ENCODE measurements at places on chromosomes 12 and 14.

GRCh38 chr12:96170328-96170727, 23.8 kb upstream of the ELK3 start:
- no peak for ATAC-seq

GRCh38 chr14:23916446-23916845, 37.1 kb upstream of the DHRS4 start:
- no peak for ATAC-seq

- no peak for ATAC-seq
Observed at GRCh38 chr14:92531106-92531873, 17.7 kb downstream of the RIN3 start.

- peak; percentile 52 for ATAC-seq
Observed at GRCh38 chr12:68638721-68639395, 28.2 kb downstream of the RAP1B start.

DNA sequence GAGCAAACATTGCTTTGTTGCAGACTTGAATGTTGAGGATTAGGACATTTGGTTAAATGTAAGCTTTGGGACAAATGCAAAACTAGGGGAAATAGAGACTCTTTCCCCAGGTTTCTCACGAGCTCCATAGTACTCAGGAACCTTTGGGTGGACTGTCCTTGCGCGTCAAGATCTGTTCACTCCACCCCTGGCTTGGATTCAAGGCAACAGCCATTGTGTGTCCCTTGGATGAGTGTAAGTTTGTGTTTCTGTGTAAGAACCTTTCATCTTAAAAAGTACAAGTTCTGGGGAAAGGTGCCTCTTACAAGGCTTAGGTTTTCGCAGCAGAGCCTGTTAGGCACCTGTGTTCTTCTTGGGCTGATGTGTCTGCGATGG, 3.7 kb downstream of the SUSD6 start:
- no peak for ATAC-seq

DNA sequence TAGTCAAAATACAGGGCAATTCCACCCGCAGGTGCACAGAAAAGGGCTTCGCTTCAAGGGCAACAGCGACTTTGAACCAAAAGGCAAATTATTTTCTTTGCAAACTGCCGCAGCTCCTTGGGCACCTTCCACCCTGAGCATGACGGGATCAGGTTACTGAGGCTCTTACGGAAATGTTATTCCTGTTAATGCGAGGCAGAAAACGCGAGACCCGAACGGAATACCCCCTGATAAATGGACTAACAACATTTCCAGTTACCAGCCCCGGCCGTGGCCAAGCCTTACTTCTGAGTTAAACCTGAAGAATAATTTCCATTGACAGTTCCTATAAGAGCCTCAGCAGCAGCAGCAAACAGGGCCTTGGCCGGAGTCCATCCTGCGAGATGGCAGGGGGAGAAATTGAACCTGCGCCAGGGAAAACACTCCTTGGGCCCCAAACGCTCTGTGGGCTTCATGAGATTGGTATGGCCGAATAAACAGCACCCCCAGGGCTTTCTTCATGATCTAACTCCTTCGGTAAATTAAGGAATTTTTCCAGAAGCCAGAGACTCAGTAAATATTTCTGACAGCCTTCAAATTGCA, 70.0 kb upstream of the DICER1 start:
- ATAC-seq: peak; percentile 77

- no peak for ATAC-seq
Observed at GRCh38 chr12:92359581-92360209, 214.0 kb upstream of the BTG1 start.

GRCh38 chr12:124841558-124841945, 22.1 kb downstream of the SCARB1 start:
- ATAC-seq: no peak

DNA sequence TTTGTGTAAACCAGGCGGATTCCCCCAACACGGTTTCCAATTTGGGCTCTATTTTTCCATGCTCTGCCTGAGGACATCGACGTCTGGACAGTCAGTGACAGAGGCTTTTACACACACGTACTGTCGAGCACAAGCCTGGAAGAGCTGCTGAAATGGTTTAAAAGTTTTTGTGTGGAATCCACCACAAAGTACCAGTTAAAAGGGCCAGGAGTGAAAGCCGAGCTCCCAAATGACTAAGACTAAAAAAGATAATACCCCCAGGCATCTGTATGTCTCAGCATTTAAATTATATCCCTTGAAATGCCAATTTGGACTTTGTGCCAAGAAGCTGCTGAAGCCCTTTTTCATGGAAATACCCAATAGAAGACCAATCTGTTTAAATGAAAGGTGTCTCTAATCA, 173.2 kb downstream of the EGLN3 start:
- ATAC-seq: peak; percentile 62

- ATAC-seq: no peak
Observed at GRCh38 chr12:65534238-65534841, 255.9 kb downstream of the MSRB3 start.

- peak; percentile 73 for ATAC-seq
Observed at GRCh38 chr12:100141998-100142850, 450 bp downstream of the BLTP3B start.

DNA sequence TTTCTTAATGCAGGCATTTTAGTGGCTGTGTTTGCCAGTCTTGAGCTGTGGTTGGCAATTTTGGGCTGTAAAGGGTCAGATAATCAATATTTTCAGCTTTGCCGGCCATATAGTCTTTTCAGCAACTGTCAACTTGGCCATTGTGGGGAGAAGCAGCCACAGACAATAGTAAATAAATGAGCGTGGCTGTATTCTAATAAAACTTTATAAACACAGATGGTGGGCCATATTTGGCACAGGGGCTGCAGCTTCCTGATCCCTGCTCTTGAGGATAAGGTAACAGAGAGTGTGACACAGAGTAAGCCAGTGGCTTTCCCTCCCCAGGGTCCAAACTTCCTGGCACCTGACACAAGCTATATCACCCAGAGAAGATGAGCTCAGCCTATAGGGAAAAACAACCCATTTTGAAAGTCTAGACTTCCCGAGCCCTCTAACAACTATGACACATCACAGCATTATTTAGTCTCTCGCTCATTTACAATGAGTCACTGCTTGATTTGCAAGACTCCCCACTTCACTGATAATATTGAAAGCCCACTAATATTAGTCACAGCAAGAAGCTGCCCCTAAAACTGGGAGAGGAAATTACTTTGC, 163.1 kb upstream of the TMPO start:
- peak; percentile 90 for ATAC-seq

GRCh38 chr12:122889761-122890520, 6.0 kb downstream of the VPS37B start:
- ATAC-seq: no peak

DNA sequence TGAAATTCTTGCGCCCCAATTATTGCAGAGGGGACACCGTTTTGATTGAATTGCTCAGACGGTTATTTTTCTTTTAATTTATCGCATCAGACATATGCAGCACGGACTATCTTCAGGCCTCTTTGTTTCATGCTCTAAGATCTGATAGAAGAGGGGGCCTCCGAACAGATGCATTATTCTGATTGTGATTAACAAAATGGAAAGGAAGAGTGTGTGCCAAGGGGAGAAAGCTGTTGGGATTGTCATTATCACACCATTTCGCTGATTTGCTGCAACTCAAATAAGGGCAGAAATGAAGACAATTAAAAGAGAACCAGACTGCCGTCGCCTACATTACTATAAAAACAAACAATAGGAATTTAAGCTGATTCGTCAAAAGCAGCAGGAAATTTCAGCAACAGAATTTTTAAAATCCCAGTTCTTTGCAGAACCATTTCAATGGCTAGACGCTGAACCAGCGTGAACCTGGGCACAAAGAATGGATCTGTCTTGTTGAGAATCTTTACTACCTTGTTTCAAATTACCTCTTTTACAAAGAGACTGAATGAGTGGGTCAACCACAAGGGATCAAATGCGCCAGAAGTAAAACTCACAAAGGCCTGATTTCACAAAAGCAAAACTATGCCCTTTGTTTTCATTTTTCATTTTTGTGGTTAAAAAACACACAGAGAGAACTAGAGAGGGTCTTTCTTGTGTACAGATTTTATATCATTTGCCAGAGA, 30.6 kb downstream of the TMEM132D start:
- no peak for ATAC-seq

GRCh38 chr12:30580344-30580743, 115.3 kb downstream of the IPO8 start:
- no peak for ATAC-seq

GRCh38 chr14:22962061-22962676, 5.3 kb upstream of the HAUS4 start:
- no peak for ATAC-seq

DNA sequence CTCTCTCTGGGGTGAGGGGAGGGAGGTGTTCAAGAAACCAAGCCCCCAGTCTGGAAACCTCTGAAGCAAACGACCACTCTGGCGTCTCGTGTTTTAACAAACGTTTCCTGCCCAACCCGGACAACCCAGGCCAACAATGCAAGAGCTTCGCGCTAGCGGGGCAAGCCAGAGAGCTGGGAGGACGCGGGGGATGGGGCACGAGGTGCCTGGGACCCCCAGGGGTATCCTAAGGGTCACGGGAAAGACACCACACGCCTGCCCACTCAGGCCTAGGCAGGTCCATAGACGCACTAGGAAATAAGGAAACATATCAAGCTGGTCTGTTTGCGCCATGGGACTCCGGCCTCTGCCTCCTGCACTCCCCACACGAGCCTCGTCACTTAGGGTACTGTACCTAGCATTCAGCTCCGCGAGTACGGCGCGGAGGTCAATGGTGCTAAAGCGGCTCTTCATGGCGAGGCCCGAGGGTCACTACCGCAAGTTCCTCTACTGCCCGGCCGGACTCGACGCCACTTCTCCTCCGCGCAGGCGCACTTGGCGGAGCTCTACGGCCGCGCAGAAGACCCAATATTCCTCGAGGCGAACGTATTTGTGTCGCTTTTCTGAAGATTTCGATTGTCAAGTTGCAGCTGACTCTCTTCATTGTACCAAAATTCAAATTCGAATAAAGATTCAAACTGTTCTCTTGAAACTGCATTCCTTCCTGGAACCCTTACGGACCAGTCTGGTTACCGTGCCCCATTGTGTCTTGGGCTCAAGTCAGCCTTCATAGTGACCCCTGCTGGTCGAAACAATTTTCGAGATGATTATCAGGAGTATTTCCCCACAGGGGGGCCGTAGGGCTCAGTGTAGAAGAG, at the start of gene NEMF:
Gene NEMF (minus strand): TSS at position 488 of the 857 bp plus-strand sequence. CDS start 35 bp downstream, at position 453.
- ATAC-seq: peak; percentile 87

DNA sequence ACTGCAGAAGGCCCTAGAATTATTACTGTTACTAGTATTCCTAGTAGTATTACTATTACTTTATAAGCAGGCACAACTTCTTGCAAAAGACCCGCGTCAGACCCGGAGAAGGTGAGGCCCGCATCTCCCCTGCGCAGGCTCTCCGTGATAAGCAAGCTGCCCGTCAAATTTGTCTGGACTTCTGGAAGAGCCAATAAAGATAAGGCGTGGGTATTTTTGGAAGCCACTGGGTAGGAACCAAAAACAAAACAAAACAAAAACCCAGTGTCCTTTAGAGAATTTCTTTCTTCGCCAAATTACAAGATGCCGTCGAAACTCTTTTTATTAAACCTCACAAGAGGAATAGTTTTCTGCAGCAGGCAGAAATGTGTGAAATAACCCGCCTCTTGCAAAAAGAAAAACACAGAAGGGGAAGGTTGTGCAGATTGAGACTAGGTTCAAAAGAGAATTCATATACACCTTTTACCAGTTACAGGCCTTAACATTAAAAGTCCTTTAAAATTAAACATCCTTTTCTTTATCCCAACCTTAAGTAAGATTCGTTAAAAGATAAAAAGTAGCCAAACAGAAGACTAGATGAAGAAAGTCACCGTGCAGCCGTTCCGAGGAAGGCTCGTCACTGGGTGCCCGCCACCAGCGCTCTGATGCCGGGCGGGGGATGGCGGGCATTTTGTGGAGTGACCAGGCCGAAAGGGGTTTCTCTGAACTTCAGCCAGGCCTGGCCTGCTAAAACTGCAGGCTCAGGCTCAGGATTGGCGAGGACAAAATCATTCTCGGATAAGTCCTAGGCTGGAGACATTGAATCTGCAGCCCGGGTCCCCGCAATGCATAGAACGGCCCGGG, 1.6 kb downstream of the TBX5 start:
- ATAC-seq: no peak

DNA sequence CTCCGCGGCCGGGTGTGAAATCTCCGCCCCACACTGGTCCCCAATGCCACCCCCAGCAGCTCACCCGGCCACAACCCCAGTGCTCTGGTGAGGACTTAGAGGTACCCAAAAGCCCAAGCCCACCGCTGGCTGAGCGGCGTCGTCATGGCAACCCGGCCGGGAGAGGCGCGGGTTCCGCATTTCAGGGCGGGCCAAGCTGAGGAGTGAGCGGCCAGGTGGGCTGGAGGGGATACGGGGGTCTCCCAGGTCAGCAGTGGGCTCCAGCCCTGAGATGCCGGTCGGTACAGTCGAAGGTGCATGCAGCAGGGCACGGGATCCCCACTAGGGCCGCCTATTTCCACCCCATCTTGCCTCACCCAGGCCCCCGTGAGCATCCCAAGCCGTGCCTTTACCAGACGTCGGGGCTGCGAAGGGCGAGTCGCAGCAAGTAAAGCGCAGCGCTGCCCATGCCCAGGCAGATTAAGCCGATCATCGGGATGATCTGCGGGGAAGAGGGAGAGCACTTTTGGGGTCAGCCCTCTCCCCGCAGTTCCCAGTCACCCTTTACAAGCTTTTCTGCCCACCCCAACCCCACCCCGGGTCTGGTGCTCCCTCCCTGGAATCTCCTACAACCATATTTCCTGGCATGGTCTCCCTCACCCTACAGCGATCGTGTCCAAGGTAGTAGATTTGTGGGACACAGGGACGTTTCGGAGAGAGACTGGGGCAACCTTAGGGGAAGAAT, 6.9 kb downstream of the SHMT2 start:
- no peak for ATAC-seq

GRCh38 chr12:94172973-94173372, 24.6 kb downstream of the PLXNC1 start:
- no peak for ATAC-seq

GRCh38 chr14:97458661-97459579, 661.7 kb downstream of the VRK1 start:
- ATAC-seq: no peak

GRCh38 chr12:88113871-88114270, 28.0 kb downstream of the CEP290 start:
- ATAC-seq: no peak

- peak; percentile 47 for ATAC-seq
Observed at GRCh38 chr14:61406675-61407074, 85.3 kb downstream of the PRKCH start.

DNA sequence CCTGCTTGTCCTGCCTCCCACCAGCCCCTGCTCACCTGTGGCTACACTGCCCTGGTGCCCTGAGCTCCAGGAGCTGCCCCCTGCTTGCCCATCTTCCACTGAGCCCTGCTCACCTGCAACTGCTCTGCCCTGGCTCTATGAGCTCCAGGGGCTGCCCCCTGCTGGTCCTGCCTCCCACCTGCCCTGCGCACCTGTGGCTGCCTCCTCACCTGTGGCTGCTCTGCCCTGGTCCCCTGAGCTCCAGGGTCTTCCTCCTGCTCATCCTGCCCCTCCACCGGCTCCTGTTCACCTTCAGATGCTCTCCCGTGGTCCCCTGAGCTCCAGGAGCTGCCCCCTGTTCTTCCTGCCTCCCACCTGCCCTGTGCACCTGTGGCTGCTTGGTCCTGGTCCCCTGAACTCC, 247.6 kb downstream of the TMEM121 start:
- ATAC-seq: no peak

- ATAC-seq: no peak
Observed at GRCh38 chr12:32897687-32898573, 1.4 kb upstream of the PKP2 start.
